Esophagus muscularis mucosa (tissue), 4 donors: ENCODE measurements at places on chromosomes 13 and 19.

DNA sequence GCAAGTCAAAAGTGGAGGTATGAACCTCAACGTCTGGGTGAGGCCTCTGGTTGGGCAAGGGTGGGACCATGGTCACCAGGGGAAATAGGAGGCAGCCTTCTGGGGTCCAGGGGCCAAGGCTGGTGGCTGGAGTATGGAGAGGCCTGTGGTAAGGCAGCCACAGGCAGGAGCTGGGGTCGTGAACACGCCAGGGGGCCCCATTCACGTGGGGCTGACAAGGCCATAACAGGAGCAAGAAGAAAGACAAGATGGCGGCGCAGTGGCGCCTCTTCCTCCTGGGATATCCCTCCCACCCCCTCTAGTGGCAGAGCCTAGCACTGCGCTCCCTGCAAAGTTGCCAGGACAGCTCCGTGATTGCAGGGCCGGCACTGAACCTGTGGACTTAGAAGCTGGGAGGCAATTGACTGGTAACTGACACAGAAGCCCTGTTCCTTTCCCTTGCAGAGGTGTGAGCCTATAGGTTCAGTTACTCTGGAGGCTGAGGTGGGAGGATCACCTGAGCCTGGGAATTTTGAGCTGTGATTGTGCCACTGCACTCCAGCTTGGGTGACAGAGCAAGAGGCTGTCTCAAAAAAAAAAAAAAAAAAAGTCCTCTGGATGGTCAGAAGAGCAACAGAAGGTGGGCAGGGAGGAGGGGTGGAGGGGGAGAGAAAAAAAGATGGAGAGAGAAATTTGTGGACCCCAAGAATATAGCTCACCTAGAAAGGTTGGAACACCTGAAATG is 19.7 kb upstream of the EDDM13 start:
- peak; percentile 92 for DNase-seq

GRCh38 chr19:12774588-12775555 is at the start of gene HOOK2:
Gene HOOK2 (minus strand): TSS chr19:12775552. CDS start chr19:12775449, 103 bp downstream.
- DNase-seq: no peak

DNA sequence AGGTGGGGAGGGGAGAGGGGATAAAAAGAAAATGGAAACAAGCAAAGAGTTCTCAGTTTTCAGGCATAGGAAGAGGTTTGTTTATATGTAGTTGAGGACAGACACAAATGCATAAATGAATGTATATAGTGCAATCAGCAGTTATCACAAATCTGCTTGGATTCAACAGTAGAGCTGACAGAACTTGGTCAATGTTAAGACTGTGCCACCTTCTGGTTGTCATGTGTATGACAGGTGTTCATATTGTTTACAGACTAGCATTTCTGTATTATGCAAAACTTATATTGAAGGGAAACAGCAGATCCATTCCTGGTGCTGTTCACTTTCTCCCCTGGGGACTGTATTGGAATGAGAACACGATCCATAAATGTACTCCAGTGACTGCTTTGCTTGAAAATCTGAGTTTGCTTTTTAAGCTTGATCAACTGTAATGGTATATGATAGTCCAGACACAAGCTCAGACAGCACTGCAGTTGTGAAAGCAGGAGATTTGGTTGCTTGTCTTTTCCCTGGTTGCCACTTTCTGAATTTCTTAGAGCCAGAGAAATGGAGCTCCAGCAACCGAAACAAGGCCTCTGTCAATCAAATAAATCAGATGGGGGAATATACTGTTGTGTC is 319.5 kb upstream of the OBI1 start:
- DNase-seq: no peak

DNA sequence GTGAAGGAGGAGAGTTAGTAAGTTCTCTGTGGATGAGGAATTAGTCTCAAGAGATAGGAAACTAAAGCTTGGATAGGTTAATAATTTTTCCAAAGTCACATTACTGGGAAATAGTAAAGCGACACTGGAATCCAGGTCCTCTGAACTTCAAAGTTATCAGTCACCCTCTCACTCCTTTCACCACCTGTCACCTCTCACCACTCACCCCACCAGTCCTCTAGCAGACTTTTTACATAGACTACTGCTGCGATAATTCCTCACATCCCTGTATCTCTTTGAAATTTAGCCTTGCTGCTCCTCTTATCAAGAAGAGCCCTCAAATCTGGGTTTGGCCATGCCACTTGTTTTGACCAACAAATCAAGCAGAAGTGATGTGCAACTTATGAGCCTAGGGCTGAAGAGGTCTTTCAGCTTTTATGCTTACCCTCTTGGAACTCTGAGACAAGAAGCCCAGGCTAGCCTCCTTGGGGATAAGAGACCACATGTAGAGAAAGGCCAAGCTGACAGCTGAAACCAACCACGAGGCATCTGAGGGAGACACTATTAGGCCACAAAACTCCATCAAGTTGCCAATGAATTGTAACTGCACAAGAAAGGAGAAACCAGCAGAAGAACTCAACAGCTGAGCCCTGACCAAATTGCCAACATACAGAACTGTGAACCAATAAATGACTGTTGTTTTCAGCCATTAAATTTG is 41.2 kb downstream of the STARD13 start:
- DNase-seq: no peak

DNA sequence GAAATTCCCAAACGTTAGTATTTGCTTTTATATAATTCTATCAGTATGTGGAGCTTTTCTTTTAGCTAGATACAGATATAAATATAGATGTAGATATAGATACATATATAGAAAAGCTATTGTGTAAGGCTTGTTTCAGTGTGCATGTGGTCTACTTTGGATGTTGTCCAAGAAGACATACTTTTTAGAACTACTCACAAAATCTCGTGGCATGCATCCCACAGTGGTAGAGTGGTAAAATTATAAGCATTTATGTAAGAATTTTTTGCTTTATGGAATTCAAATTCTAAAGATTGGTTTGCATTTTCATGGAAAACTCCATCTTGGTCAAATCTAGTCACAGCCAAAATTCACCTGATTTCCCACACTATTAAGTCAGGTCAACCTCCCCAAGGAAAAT is 880.4 kb downstream of the EFNB2 start:
- no peak for DNase-seq

DNA sequence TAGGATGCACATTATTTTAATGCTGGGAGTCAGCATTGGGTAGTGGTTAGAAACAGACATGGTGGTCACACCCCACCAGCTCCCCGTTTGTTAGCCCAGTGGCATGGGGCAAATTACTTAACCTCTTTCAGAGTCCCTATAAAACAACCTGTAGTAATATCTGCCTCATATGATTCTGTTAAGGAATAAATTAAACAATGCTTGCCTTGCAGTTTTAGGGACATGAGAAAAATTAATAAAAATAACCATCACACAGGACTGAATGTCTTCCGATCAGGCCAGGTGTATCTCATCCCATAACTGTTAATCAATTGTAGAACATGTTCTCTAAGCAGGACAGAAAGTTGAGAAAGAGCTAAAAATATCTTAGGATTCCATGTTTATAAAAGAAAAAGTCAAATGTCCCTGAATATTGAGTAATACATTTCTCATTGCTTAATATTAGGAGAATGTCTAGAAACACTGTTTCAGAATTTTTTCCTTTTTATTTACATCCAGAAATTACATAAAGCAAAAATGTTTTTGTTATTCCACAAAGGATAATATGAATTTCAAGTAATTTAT is 196.5 kb downstream of the GPC6 start:
- DNase-seq: no peak

DNA sequence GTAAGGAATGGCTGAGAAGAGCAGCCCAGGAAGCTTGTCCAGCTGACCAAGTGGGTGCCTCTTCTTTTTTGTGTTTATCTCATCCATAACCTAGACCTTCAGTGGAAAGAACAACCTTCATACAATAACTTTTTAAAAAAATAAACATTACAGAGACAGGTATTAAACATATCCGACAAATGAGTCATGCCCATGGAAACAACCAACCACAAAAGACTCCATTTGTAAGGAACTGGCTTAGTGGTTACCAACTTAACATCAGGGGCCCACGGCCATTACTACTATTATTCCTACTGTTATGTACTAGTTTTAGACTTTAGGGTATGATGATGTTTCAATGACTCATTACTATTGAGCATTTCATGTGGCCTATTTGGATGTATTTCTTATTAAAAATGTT is 191.7 kb upstream of the SERP2 start:
- DNase-seq: no peak

DNA sequence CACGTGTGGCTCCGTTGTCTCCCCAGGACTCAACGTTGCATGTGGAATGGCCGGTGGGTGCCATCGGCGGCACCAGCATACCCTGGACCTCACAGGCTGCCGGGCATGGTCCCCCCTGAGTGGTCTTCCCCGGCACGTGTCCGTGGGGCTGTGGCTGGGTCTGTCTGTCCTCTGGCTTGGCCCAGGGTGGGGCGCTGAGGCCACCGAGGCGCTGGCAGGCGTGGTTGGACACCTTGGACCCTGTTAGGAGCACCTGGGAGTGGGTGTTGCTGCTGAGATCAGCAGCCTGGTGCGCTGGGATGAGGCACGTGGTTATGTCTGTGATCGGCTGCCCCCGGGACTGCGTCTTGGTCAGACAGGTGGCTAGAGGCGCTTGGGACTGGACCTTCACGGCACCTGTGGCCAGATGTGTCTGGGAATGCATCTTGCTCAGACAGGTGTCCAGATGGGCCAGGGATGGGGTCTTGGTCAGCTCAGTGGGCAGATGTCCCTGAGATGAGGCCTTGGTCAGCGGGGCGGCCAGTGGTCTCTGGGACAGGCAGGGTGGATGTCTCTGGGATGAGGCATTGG is 9.2 kb downstream of the IQCN start:
- DNase-seq: no peak

DNA sequence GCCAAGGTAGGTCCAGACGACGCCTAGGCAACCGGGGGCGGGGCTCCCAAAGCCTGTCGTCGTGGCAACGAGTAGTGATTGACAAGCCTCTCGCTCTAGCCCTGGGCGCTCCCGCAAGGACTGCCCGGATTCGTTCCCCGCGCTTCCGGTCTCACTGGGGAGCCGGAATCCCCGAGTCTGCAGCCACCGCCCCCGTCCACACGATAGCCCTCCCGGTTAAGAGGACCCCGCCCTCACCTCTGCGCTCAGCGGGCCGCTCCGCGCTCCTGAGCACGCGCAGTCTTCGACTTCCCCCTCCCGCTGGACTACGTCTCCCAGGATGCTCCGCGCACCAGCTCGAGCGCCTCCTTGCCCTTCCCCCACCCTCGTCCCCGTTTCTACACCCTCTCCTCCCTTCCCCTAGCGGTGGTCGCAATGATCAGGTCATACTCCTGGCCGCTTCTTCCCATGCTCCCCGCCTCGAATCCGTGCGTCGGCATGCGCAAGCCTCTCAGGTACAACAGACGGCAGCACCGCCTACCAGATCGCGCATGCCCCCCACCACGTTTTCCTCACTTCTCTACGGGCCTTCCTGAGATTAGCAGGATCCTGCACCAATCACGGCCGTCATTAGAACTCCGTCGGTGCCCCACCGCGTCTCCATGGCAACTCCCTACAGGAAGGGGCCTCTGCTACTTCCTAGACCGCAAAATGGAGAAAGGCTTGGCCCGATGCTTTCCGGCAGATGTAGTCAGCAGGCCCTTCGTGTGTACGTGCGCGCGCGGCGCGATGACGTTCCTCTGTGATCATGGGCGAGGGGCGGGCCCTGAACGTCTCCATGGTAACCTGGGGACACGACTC is at the start of gene MZF1:
MZF1 (minus strand) TSS at position 518 of the 840 bp plus-strand sequence. CDS start 1,946 bp downstream, outside the sequence.
- DNase-seq: peak; percentile 100

DNA sequence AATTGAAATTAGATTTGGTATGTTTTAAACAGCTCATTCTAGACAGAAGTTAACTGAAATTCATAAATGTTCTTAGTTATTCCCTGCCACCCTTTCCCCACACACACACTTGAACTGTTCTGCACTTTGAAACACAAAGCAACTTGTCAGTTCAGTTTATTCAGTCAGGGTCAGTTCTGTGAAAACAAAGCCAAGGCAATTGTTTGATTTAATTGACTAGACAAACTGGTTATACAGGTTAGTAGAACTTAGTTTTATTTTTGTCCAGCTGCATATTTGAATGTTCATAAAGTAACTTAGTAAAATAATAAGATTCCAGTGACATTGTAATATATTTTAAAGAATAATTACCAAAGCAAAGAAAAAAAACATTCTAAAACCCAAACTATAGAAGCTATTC is 98.3 kb upstream of the KLF5 start:
- no peak for DNase-seq

- no peak for DNase-seq
Measured at GRCh38 chr19:18543814-18544475, 572 bp upstream of the FKBP8 start.

DNA sequence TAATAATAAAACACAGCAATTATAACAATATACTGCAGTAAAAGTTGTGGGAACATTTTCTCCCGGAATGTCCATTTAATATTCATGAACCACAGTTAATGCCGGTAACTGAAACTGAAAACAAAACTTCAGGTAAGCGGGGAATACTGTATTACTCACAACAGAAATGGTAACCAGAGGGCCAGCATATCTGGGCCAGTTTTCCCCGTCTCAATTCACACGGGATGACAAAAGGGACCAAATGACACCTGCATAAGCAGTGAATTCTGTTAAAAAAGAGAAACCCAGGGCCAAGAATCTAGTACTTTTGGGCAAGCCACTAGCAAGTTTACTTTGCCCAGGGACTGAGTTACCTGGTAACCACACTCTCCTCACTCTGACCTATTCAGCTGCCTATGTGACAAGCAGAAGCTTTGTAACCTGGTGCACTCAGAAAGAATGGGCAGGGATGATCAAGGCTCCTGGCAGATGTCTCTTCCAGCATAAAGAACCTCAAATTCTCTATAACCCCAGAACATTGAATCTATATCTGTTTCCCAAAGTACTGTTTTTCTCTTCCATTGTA is 1171.2 kb downstream of the DIAPH3 start:
- no peak for DNase-seq

- DNase-seq: no peak
Measured at GRCh38 chr19:6521718-6522646, 8.8 kb upstream of the TNFSF9 start.

DNA sequence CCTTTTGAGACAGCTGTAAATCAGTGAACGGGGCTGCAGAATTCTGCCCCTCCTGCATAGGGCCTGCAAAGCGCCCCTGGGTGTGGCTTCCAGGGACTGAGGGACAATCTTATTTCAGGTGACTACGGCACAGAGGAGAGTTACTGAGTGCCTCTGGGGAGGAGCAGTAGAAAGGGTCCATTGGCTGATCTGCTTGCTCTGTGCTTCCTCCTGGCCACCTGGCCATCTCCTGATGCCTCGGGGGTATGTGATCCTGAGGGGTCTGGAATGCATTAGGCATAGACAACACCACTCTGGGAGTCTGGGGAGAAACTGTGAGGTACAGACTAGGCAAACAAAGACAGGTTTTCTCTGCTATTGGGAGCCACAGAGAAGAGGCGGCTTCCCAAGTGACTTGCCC is 2.8 kb downstream of the KCTD15 start:
- DNase-seq: no peak

DNA sequence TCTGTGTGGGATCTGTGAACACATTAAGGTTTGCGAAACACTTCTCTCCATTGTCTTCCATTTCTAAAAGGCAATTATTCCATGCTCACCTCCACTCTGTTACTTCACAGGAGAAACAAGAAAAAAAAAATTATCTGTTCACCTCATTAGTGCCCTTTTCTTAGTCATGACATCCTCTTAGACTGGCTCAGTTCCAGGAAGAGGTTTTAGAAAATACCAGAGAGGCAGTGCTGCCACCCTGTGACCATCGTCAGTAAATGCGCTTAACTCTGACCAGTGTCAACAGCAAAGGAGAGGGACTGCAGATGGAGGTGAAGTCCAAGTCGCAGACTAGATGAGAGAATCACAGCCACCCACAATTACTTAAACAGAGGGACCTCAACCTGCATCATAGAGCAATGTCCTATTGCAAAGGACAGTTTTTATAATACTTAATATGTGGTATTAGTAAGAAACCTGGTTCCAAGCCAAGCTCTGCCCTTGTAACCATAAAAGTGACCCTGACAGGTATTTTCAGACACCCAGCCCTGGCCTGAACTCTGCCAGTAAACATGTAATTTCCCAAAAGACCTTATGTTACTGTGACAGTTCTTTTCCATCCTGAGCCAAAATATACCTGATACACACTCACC is 19.4 kb downstream of the CEACAM21 start:
- DNase-seq: no peak
